NCI-H1417 treated with DMSO at 0.1 percent for 48 hours (cell line): ENCODE measurements at places on chromosomes 11 and 22.

GRCh38 chr11:76566811-76567210, 103.7 kb downstream of the LRRC32 start:
- no peak for DNase-seq

- DNase-seq: peak; percentile 5
These were observed 35.6 kb downstream of the SERPINH1 start for GRCh38 chr11:75597636-75598035.

- no peak for DNase-seq
These were observed 108.2 kb upstream of the ARHGAP42 start for GRCh38 chr11:100578831-100579311.

GRCh38 chr11:95702526-95702925, 87.1 kb downstream of the FAM76B start:
- no peak for DNase-seq

DNA sequence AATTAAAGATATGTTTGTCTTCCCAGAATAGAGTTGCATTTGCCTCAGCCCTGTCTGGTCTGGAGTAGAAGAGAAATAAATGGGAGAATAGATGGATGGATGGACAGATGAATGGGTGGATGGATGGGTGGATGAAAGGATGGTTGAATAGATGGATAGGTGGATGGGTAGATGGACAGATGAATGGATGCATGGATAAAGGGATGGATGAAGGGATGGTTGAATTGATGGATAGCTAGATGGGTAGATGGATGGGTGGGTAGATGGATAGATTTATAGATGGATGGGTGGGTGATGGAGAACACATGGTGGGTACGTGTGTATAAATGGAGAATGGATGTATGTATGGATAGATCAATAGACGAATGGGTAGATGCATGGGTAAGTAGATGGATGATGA, 8.5 kb downstream of the CRYBB1 start:
- no peak for DNase-seq

GRCh38 chr11:122099374-122100036, 16.5 kb downstream of the BLID start:
- no peak for DNase-seq

GRCh38 chr11:60872124-60872960, 5.0 kb downstream of the ZP1 start:
- no peak for DNase-seq

GRCh38 chr11:69170704-69171103, 15.0 kb downstream of the SMIM38 start:
- no peak for DNase-seq

DNA sequence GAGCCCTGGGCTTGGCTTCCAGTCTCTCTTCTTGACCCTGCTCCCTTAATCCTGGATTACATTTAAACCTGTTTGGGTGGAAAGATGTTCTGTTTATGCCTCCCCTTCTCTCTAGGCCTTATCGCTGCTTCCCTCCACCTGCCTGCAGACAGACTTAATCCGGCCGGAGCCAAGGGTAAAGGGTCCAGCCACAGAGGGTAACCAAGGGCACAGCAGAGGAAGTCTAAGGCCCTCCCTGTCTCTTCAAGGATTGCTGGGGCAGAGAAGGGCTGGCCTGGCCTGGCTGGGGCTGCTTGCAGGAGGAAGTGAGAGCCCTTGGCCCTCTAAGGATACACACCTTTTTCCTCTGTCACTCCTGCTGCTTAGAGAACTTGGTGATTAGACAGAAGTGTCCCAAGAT, 2.1 kb downstream of the GAL3ST3 start:
- no peak for DNase-seq

DNA sequence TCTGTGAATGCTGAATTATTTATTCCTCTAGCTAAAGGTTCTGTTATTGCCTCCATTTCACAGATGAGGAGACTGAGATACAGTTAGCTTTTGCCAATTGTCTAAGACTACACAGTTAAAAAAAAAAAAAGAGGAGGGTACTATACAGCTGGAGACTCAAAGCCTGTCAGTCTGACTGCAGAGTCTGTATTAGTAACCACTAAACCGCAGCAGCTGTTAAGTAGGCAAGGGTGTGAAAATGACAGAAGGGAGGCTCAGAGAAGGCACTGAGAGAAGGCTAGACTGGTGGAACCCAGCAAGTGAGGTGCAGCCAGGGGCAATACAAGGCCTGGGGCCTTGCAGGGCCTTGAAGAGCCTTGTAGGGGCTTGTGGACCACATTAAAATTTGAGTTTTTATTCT, 181.2 kb downstream of the CSNK2A3 start:
- no peak for DNase-seq

GRCh38 chr11:44416776-44417175, 106.8 kb upstream of the ALX4 start:
- no peak for DNase-seq

- DNase-seq: no peak
These were observed 76.4 kb downstream of the CDKN1C start for GRCh38 chr11:2808850-2809846.

DNA sequence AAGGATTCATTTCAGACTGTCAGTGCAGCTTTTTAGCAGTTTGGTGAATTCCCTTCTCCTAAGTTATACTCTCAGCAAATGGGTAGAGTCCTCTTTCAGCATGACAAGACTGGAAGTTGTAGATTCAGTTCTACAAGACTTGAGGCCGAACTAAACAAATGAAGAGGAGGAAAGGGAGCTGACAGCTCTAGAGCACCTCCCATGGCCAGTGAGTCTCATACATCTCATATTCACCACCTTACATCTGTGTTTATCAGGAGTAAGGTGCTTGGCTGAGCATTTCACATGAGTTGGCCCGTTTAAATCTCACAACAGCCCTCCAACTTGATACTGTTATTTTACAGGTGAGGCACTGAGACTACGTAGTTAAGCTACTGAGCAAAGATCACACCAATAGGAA, 30.4 kb downstream of the SEZ6L start:
- no peak for DNase-seq
